IPS DF 19.7 (cell line): ENCODE measurements at places on chromosomes 4 and X.

- no peak for DNase-seq
Measured at GRCh38 chr4:47733302-47734175, 104.3 kb downstream of the CORIN start.

DNA sequence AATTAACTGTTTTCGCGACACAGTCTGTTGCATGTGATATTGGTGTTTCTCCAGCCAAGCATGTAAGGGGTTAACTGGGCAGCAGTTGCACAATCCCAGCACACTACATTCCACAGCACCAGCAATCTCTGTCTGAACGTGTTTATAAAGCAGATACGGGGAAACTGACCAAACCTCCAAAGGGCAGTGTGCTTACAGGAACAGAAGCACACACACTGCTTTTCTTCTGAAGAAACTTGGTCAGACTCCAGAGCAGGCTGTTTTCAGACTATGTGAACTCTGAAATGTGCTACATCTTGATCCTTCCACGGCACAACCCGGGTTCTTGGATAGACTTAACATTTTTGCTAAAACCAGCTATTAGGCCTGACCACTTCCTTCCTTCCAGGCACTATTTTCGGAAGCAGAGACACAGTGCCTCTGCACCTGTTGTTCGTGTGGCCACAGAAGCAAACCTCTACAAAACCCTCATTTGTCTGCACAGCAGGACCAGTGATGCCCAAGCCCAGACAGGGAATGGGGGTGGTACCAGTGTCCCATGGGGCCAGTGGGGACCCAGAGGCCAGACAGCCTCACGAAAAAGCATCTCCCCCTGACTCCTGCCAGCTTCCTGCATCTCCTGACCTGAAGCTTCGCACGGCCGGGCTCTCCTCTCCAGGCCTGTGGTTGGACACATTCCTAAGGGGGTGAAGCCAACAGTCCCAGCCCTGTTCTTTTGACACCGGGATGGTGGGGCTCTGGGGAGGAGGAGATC lies 90.1 kb downstream of the IRF2 start:
- DNase-seq, result no peak

DNA sequence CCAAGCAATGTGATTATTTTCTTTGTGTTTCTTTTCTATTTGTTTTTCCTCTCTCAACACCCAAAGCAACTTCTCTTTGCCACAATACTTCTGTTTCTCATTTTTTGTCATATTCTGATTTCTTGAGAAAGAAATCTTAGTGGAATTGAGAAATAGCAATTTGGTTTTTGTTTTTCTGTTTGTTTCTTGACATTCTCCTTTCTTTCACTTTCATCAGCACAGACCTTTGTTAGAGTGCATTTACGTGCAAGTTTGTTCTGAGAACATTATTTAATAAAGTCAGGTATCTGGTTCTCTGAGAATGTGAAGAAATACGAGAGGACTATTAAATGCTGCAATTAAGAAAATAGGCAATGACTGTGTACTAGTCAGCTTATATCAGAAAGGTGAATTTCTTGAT lies 608.1 kb upstream of the AADAT start:
- DNase-seq, result no peak

GRCh38 chr4:142846108-142846728 lies at the start of gene INPP4B:
Gene INPP4B (minus strand): TSS chr4:142846301.
- no peak for DNase-seq

- no peak for DNase-seq
Measured at GRCh38 chr4:35697210-35697736, 547.0 kb downstream of the ARAP2 start.

- DNase-seq, result no peak
Measured at GRCh38 chr4:126687655-126688358, 945.0 kb upstream of the INTU start.

GRCh38 chr4:110163327-110164069 lies 34.9 kb downstream of the ELOVL6 start:
- DNase-seq, result no peak
